Adipocyte (in vitro differentiated cells): ENCODE measurements at places on chromosomes 12 and 14.

- DNase-seq, result no peak
These were observed 448.1 kb downstream of the NPAS3 start for GRCh38 chr14:33386781-33387180.

DNA sequence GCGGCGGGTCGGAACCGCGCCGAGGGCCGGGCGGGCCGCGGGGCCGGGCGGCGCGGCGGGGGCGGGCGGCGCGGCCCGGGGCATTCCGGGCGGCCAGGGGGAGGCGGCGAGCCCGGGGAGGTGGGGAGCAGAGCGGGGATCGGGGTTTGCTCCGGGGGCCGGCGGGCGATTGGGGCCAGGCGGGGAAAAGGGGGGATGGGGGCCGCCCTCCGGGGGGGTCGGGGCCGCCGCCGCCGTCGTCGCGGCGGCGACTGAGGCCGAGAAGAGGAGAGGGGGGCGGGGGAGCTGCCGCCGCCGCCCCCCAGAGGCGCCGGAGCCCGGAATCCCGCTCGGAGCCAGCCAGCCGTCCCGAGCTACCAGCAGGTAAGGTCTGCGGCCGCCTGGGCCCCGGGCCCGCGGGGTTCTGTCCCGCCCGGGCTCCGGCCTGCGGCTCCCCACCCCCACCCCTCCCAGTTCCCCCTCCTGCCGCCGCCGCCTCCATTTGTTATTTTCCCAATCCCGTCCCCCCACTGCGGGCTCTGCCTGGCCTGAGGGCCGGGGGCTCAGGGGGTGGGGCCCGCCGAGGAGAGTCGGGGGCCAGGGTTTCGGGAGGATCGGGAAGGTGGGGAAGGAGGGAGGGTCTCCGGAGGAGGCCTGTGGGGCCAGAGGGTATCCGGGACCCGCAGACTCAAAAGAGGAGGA, 403 bp downstream of the ATN1 start:
- peak; percentile 52 for DNase-seq

- DNase-seq, result no peak
These were observed 41.5 kb downstream of the GXYLT1 start for GRCh38 chr12:42103155-42103554.

DNA sequence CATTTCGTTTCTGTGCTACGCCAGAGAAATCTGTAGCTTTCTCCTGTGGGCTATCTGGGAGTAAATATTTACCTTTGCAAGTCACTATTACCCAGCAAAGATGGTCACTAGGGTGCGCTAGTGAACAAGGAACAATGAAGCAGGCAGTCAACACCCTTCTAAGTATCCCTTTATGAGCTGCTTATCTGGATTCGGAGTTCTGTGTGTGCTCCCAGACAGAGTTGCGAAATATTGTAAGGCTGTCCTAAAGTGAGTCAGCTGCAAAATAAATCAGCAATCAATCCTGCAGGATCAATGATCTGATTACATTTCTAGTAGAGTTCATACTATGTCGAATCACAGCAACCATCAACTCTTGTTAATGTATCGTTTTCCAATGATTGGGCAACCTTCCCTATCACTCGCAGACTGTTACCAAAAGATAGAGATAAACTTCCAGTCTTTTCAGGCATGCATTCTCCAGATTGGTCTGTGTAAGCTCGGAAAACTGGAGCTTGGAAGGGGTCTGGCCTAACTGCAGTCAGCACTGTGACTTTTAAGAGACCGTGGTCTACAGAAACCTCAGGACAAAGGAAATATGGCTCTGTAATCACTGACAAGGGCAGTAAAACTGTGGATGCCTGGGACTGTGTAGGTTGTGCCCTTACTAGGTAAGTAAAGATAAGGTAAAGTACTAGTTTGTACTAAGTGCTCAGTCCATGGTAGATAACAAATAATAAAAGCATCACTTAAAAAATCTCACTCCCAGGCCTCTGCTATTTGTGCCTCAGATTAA, 133.5 kb downstream of the KCNK10 start:
- DNase-seq, result peak; percentile 85

GRCh38 chr14:74846168-74846567, 29.8 kb downstream of the PROX2 start:
- DNase-seq, result peak; percentile 94

GRCh38 chr14:23023022-23023794, 11.5 kb downstream of the PSMB5 start:
- no peak for DNase-seq

DNA sequence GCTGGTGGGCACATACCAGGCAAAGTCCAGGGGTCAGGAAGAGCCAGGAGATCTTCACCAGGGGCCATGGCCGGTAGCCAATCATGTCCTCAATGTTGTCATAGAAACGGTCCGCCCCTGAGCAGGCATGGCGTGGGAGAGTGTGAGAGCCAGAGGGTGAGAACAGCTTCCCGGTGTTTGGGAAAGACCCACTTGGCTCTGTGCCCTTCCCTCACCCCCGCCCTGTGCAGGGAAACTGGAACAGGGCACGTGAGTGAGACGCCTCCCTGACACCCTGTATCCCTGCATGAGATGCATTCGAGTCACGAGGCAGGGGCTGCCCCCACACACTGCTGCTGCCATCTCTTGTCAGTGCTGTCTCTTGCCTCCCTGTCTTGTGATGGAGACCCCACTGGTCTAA, 20.7 kb downstream of the SLC6A12 start:
- DNase-seq, result no peak

DNA sequence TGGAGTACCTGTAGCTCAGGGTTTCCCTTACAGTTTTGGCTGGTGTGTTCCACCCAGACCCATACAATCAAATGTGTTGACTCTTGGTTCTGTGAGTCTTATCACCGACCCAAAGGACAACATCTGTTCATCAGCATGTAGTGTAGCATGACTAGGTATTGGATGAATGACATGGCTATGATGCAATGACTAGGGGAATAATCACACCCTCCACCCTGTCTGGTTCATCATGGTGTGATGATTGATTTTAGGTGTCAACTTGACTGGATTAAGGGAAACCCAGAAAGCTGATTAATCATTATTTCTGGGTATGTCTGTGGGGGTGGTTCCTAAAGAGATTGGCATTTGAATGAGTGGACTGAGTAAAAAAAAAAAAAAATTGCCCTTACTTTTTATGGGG, 311.3 kb downstream of the DPF3 start:
- no peak for DNase-seq

DNA sequence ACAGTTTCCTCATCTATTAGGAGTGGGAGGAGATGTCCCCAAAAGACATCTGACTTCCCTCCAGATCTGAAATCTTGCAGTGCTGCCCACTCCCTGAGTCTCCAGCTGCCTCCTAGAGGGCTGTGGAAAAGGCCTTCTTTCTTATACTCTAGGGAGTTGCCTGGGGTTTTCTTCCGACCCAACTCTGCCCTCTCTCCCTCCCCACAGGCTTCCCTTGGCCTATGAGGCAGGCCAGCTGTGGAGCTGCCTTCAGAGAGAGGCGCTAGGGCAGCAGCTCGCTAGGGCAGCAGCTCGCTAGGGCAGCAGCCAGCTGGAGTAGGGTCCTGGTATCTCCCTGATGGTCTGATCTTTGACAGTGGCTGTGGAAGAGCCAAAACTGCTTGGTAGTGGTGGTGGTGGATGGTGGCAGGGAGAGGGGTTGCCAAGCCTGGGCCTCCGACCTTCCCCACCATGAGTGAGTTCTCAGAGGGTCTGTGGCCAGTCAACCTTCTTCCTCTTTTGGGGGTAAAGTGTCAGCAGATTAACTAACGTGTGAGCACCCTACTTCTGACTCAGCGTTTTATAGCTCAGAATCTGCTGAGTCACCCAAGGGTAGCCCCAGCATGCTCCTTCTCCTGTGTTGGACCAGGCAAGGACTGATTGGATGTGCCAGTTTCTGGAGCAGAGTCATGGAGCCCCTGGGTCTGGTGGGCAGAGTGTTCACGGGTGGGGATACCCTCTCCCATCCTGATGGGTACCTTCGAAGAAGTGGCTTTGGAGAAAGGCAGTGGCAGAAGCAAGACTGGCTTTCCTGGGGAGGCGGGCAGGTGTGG, 2.3 kb downstream of the SLC48A1 start:
- no peak for DNase-seq

DNA sequence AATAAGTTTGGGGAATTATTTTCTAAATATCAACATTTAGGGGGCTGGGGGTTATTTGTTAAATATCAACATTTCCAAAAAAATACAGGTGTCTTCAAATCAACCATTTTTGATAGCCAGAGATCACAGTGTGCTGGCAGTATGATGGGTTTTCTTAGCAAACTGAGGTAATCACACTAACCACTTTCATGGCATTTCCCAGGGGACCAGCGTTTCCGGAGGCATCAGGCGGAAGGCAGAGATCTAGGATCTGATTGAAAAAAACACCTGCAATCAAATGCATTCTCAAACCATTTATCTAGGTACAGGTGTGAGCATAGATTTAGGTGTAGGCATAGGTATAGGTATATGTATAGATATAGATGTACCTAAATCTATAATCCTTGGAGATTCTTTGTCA, 34.6 kb downstream of the GLRX5 start:
- no peak for DNase-seq

GRCh38 chr14:35565871-35566464, 32.0 kb downstream of the INSM2 start:
- no peak for DNase-seq

GRCh38 chr12:56622535-56622934, 7.6 kb downstream of the BAZ2A start:
- peak; percentile 4 for DNase-seq

- no peak for DNase-seq
These were observed 1033.3 kb upstream of the FLRT2 start for GRCh38 chr14:84496677-84497076.

GRCh38 chr14:49966971-49967630, 74.2 kb downstream of the ARF6 start:
- no peak for DNase-seq

GRCh38 chr12:82651489-82651888, 35.2 kb upstream of the TMTC2 start:
- no peak for DNase-seq

- no peak for DNase-seq
These were observed 48.9 kb downstream of the LRRIQ1 start for GRCh38 chr12:85085066-85085465.

DNA sequence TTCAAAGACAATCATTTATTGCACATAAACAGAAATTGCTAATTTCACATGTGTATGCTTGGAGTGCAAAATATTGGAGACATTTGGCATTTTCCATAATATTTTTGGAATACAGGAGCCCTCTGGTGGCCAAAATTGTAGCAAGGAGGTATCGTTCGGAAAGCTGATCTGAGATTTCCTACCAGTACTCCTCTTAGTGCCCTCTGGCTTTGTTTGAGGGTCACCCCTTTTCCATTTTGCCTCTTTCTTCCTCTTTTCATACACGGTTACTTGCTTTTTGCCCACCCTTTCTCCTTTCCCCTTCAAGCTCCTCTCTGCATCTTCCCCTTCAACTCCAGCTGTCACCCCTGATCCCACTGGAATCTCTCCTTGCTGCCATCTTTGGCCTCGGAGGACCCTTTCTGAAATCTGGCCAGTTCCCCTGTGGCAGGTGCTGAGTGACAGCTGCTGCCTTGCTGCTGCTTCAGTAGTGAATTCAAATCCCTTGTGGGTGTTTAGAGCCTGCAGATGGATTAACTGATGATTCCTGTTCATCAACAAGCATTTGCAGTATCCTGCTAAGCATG, 164.6 kb upstream of the PARP11 start:
- peak; percentile 89 for DNase-seq

DNA sequence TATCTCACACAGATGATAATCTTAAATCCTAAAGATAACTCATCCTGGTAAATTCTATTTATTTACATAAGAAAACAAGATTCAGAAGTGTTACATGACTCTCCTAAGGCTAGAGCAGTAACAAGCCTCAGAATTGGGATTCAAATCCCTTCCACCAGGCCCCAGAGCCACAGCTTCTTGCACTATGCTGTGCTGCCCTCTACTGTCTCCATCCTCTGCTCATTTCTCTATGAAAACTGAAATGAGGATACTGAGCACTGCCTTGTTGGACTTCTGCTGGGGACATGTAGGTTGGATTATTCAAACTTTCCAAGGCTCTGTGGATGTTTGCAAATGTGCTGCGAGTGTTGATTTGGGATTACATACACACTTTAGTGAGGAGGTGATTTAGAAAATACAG, 23.5 kb upstream of the C12orf50 start:
- peak; percentile 67 for DNase-seq

DNA sequence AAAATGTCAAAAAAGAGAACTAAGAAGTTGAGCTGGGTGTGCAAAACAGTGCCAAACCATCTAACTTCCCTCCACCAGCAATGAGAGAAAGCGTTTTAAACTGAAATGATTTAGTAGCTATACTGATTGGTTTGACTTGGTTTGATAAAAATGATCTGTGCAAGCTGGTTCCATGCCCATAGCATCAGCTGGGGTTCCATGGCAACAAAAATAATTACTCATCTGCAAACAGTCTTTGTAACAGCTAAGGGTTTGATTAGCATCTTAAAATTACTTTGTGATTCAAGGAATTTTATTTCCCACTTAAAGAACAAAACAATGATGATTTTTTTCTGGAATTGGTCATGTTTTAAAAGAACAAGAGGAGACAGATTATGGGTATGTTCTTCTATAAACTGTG, 15.0 kb upstream of the BICD1 start:
- DNase-seq, result no peak

- DNase-seq, result no peak
These were observed 193.4 kb upstream of the NOVA1 start for GRCh38 chr14:26791117-26791806.
